ENCODE measurements at places on chromosomes 5 and 9. TPM values are rescaled to one million over a fixed set of nuclear protein-coding genes. Genes with fewer than 3 reads are reported as not detected.

- H3K27me3 ChIP-seq: no peaks in the 10 kb centered on the region
- peak; percentile 2 for DNase-seq
- no peaks in the 10 kb centered on the region for H3K36me3 ChIP-seq
- H3K4me1 ChIP-seq: peaks cover 16% of the 10 kb centered on the region
Observed at GRCh38 chr5:142109331-142110045, 909 bp downstream of the NDFIP1 start.

GRCh38 chr9:110114086-110114858 is 93.7 kb downstream of the C9orf152 start:
- no peaks in the 10 kb centered on the region for H3K36me3 ChIP-seq
- no peak overlapping the region for H3K27ac ChIP-seq
- no peaks in the 10 kb centered on the region for H3K27me3 ChIP-seq

- no peak for DNase-seq
- peaks cover 31% of the 10 kb centered on the region for H3K27me3 ChIP-seq
- no peaks in the 10 kb centered on the region for H3K36me3 ChIP-seq
- H3K27ac ChIP-seq: no peak overlapping the region
- no peaks in the 10 kb centered on the region for H3K4me1 ChIP-seq
Observed at GRCh38 chr5:36530215-36530614, 76.2 kb upstream of the SLC1A3 start.

- no peaks in the 10 kb centered on the region for H3K27me3 ChIP-seq
- H3K27ac ChIP-seq: no peak overlapping the region
- H3K4me1 ChIP-seq: peaks cover 9% of the 10 kb centered on the region
Observed at GRCh38 chr5:72151169-72151568, 43.9 kb downstream of the MAP1B start.

The FAM219A gene
- 15.2 TPM for total RNA-seq

All from PC-3 (cell line).